Daoy (cell line): ENCODE measurements at places on chromosomes 7 and 10. TPM values are rescaled to one million over a fixed set of nuclear protein-coding genes. Genes with fewer than 3 reads are reported as not detected.

SPDYE16 gene
- total RNA-seq: under 0.01 TPM in 1 of 2 replicates, not detected in the other

DNA sequence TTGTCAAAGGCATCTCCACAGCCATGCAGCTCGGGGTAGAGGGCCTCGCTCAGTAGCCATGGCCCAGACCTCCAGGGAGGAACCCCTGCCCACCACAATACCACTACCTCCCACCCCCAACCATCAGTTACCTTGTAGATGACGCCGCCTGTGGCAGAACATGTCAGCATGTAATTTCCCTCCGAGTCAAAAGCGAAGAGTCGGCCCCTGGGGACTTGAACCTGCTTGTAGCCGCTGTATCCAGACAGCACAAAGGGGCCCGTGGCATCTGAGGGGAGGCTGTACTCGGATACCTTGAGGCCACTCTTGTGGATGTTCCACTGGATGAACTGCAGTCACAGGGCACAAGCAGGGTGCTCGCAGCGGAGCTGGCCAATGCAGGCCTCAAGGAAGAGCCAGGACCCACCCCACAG is 16.3 kb upstream of the CYREN start:
- DNase-seq: no peak

DNA sequence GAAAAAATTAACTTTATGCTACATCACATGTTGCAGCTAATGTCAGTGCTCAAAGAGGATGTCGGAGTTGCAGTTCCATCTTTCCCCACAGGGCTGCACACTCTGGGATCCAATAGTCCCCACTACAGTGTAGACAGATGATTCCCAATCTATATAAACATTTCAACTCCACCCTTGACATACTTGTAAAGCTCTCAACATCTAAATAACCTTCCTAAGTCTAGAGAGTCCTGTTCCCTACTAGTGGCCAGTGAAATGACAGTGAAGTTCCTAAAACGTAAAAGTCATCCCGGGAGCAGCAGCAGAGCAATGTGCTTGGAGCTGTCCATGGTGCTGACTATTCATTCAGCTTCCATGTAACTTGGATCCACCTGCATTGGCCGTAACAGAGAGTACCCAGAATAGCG is 145.1 kb downstream of the GRM8 start:
- peak; percentile 37 for DNase-seq

STEAP4 gene
- total RNA-seq: not detected in 2 replicates

DNA sequence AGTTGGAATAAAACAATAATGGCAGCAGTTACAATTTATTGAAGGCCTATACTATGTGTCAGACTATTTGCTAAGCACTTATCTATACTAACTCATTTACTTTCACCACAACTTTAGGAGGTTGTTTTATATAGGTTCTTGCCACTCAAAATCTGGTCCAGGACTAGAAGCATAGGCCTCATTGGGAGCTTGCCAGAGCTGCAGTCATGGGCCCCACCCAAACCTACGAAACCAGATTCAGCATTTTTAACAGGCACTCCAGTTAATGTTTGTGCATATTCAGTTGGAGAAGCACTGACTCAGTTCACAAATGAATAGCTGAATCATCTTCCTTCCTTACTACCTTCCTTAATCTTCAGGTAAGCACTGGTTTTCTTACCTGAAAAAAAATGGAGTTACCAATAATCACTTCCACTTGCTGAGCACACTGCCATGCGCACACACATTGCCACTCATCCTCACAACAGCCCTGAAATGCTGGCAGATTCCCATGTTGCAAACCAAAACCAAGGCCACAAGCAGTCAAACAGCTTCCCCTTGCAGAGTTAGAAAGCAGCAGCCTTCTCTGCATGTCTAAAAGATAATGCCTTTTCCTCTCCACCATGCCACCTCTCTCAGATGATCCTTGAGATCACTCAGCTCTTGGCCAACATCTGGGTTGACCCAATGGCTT is 122.4 kb downstream of the SLC16A9 start:
- DNase-seq: peak; percentile 4

GSTO2 gene
- total RNA-seq: 0.06 and 0.48 TPM in 2 replicates

- peak; percentile 64 for DNase-seq
These were observed 362.8 kb upstream of the IGFBP3 start for GRCh38 chr7:46283852-46284251.

- DNase-seq: no peak
These were observed 32.2 kb downstream of the MRPS33 start for GRCh38 chr7:140982508-140982907.

- DNase-seq: peak; percentile 63
These were observed 167.1 kb downstream of the NEURL1 start for GRCh38 chr10:103660364-103661197.

DNA sequence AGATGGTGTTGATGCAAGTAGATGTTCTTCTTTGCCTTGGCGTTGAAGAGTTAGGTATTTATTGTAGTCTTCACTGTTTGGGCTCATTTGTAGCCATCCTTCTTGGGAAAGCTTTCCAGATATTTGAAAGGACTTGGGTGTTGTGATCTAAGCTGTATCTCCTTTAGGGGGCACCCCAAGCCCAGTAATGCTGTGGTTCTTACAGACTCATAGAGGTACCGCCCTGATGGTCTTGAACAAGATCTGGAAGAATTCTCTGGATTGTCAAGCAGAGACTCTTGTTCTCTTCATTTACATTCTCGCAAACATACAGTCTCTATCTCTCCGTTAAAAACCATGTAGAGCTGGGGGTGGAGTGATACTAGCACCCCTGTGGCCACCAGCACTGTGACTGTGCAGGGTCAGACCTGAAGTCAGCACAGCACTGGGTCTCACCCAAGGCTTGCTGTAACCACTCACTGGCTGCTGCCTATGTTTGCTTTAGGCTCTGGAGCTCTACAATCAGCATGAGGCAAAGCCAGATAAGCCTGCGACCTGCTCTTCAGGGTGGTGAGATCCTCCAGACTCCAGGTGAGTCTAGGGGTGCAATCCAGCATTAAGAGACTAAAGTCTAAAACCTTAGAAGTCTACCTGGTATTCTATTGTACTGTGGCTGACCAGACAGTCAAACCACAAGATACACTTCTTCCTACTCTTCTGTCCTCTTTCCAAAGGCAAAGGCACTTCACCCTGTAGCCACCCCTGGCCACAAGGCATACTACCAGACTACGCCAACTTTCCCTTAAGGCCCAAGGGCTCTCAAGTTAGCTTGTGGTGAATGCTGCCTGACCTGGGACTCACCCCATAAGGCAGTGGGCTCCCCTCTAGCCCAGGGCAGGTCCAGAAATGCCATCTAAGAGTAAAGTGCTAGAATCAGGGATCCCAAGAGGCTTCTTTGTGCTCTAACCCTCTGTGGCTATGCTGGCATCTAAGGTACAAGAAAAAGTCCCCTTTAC is 209.7 kb upstream of the TMEM196 start:
- DNase-seq: peak; percentile 83

DNA sequence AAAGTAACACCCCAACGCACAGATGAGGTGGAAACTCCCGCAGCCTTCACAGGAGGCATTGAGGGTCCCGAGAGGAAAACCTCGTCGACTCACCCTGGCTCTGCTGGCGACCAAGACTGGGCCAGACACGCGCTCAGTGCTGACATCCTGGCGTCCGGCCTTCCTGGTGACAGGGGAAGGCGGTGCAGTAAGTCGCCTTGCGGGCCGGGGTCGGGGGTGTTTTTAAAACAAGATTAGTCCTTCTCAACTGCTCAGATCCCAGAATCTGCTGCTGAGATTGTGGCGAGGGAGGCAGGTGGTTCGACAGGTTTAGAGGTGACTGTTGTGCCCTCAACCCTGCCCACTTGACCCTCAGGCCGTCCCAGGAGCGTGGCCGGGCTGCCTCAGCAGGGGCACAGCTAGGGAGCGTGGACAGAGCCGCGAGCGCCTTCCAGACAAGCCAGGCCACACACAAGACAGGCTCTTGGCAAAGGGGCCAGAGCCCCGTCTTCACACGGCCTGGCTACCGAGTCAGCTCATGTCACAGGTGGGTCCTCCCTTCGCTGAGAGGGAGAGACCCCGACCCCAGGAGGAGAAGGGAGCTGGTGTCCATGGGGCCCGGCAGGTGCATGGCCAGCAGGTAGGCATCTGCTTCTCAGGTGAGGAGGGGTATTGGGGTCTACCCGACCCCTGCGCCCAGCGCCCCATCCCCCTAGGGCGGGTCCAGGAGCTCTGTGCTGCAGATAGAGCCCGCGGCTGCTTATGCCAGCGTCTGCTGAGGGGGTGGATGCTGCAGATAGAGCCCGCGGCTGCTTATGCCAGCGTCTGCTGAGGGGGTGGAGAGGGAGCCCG is 81.6 kb downstream of the DNAJB6 start:
- DNase-seq: no peak

GRCh38 chr7:47792521-47793121 is 155.6 kb downstream of the PKD1L1 start:
- no peak for DNase-seq

- DNase-seq: peak; percentile 98
These were observed 180.6 kb downstream of the SEMA3E start for GRCh38 chr7:83468251-83468739.

DNA sequence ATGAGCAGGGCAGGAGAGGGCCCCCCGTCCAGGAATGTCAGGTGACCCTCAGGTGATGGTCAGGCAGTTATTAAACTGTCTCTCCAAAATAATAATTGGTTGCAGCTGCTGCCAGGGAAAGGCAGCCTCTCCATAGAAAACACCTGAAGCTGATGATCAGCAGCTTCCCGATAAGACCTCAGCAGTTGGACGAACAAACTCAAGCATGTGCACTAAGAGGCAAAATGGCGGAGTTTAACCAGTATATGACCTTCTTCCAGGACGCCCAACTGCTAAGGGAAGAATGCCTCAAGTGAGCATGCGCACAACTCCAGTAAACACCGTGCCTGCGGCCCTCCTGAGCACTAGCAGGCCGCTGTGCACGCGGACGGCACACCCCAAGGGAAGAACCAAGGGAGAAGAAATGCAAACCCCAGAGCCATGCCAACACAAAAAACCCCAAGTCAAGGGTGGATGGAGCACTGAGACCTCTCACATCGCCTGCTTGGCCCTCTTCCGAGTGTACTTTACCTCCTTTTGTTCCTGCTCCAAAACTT is 38.9 kb upstream of the ADARB2 start:
- DNase-seq: peak; percentile 44

RHBDD2 gene
- total RNA-seq: 17.3 and 24.0 TPM in 2 replicates

MSMB gene
- total RNA-seq: not detected in 2 replicates

- DNase-seq: no peak
These were observed 35.0 kb downstream of the TAS2R41 start for GRCh38 chr7:143512488-143513340.

GRCh38 chr7:14137676-14138075 is 148.2 kb upstream of the ETV1 start:
- DNase-seq: no peak

DNA sequence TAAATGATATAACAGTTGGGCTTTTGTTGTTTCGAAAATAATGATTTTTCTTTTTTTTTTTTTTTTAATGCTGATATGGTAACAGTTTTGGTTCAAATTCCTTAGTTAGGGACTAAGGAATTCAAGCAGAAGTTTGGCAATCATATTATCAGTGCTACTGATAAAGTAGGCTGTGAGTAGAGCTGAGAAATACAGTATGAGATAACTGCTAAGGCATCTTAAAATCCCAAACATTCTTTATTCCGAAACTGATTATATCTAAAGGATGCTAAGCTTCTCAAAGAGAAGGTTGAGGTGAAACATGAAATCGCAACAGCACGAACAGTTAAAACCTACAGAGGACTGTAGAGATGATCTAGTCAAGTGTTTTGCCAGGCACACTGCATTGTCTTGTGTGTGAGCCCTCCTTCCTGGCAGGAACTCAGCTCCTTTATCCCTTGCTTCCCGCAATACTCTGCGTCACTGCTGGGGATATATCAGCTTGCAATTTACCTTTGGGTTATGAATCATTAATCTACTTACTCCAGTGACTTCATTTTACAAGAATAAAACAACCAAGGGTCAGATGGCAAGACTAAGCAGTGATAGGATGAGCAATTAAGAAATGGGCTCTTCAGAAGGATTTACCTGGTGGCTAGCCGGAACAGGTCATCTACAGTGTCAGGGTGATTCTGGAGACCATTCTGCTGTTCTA is 36.7 kb downstream of the IRF5 start:
- no peak for DNase-seq

DNA sequence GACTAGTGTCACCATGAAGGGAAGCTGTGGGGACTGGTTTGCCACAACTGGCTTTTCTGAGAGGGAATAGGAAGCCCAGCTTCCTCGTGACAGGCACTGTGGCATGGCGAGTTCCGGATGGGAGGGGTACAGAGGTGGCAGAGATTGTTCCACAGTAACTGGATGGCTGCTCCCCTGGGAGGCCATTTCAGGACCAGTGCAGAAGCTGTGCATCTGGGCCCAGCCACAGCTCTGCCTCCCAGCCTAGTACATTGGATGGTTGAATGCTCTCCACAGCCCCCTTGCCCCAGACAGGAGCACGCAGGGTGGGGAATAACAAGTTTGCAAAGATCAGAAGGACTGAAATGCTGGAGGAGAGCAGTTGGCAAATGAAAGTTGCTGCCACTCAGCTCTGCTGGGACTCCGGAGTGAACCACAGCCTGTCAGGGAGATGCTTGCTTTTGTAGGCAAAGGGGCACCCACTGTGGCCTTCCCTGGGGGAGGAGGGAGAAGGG is 51.8 kb downstream of the GSDME start:
- DNase-seq: no peak

DNA sequence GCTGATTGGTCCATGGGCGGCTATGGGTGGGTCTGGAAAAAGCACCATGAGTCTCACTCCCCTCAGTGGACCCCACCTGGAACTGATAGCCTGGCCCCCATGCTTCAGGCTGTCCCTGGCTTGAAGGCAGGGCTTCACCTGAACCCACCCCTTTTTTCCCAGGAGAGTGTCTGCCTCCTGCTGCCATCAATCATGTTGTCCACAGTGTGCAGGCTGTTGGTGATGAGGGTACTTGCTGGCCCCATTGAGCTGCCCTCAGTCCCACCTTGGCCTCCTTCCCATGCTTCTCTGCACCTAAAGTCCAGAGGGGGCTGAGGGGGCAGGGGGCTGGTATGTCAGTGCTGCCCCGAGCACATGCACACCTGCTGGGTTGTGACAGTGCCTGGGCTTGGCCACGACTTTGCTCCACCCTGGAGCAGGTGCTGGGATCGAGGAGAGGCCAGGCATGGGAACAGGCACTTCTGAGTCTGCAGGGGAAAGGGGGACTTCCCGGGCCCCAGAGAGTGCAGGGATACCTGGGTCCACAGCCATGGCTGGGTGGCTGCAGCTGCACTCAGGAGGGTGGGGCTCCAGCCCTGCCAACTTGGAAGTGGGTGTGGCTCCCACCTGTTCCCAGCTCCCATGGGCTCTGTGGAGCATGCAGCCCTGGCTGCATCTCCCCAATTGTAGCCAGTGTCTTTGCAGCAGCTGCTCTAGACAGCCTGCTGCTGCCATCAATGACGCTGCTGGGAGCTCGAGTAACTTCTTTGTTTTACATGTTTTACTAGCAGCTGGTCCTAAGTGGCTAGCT is 56.9 kb downstream of the ADK start:
- no peak for DNase-seq
